ENCODE measurements at places on chromosomes 4 and X.

- no peak for DNase-seq
Measured at GRCh38 chr4:40122941-40123340, 66.3 kb downstream of the N4BP2 start.

DNA sequence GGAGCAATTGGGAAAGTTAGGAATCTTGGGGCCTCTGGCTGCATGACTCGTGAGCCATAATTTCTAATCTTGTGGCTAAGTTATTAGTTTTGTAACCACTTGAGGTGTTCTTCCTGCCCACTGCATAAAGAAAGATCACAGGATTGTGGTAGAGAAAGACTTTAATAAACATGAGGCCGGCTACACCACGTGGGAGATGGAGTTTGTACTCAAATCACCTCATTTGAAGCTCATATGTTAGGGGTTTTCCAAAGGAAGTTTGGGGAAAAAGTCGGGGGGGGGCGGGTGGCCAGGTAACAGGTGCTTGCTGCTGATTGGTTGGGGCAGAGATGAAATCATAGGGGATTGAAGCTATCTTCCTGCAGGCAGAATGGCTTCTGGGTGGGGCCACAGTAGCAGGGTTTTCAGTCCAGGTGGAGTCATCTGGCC lies 287.8 kb downstream of the ZNF674 start:
- DNase-seq: no peak

DNA sequence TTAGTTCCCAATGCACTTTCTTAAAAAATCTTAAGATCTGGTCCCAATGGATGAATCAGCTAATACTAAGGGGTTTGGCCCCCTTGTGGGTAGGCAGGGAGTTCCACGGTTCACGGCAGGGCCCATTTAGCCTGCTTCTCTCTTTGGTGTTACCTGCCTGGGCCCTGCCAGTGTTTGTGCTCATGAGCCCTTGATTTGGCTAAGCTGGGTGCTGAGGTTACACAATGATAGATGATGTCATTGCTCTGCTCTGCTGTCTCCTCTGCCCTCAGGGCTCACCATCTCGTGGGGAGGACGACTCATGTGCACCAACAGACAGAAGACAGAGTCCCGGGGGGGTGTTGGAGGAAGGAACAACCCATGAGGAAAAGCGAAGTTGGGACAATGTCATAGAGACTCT lies 24.4 kb downstream of the RTL5 start:
- DNase-seq: no peak

DNA sequence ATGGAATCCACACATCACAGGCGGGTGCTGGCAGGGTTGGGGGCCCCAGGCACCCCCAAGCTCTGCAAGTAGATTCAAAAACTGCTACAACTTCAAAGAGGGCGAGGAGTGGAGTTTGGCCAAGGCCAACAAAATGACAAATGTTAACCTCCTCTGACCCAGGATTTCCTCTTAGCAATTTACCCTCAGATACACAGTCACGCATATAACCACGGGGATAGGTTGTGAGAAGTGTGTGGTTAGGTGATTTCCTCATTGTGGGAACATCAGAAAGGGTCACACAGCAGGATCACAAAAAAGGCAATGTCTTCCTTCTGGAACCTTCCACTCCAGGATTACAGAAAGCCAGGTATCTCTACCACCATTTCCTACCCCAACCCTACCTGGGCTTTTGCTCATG lies 62.4 kb downstream of the C4orf50 start:
- DNase-seq: no peak

- DNase-seq: no peak
Measured at GRCh38 chr4:42878863-42879262, 13.7 kb upstream of the GRXCR1 start.

Measured in fibroblast of the conjunctiva (primary cell).